ENCODE measurements at places on chromosomes 7 and 10.

- H3K27ac ChIP-seq = no peak overlapping the region
- H3K4me3 ChIP-seq = no peak overlapping the region
- H3K4me1 ChIP-seq = peaks cover 24% of the 10 kb centered on the region
- DNase-seq = no peak
Observed at GRCh38 chr7:88201305-88201704, 18.5 kb downstream of the SRI start.

DNA sequence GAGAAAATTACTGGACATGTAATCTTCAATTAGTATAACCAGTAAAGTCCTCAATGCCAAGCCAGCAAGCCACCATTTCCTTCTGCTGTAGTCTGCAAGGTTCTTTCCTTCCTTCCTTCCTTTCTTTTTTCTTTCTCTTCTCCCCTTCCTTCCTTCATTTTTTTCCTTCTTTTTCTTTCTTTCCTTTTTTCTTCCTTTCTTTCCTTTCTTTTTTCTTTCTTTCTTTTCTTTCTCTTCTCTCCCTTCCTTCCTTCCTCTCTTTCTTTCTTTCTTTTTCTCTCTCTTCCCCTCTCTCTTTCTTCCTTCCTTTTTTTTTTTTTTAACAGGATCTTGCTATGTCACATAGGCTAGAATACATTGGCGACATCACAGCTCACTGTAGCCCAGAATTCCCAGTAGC, 369.8 kb downstream of the SEMA3D start:
- no peak overlapping the region for H3K4me3 ChIP-seq
- H3K4me1 ChIP-seq = no peaks in the 10 kb centered on the region
- no peaks in the 10 kb centered on the region for H3K27me3 ChIP-seq
- no peak for DNase-seq
- no peaks in the 10 kb centered on the region for H3K36me3 ChIP-seq

GRCh38 chr7:74344132-74344496, 54.9 kb downstream of the CLIP2 start:
- H3K4me3 ChIP-seq = no peak overlapping the region
- H3K36me3 ChIP-seq = no peaks in the 10 kb centered on the region
- no peak overlapping the region for H3K27ac ChIP-seq
- no peaks in the 10 kb centered on the region for H3K27me3 ChIP-seq

DNA sequence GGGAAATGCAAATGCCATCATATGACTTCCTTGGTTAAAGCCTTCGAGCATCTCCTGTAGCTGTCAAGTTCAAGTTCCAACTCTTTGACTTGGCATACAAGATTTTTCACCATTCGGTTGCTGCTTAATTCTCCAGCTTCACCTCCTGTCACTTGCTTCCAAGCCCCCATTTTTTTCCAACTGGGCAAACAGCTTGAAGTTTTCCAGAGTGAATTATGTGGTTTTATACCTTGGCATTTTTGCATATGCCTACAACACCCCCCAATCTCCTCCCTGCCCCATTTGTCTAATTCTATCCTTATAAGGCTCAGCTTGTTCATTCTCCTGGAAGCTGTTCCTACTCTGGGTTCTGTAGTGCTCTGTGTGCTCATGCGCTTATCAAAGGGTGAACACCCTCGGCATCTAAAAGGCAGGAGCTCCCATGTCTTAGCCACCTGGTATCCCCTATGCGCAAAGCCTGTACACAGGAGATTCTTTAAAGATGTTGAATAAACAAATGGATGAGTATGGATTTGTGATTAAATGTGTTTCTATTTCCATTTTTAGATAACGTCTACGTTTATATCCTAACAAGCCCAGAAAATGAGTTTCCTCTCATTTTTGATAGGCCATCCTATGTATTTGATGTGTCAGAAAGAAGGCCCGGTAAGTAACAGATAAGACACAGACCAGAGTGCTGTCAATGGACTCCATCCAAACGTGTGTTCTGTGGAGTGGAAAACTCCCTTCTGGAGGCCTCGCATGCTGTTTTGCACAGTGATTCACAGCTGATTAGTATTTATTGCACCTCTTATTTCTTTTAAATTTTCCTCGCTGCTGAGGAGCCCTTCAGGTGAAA, 52.5 kb downstream of the CDHR3 start:
- peaks cover 24% of the 10 kb centered on the region for H3K4me1 ChIP-seq
- peaks cover 5% of the 10 kb centered on the region for H3K36me3 ChIP-seq
- peaks cover 15% of the 10 kb centered on the region for H3K27me3 ChIP-seq
- no peak for DNase-seq

DNA sequence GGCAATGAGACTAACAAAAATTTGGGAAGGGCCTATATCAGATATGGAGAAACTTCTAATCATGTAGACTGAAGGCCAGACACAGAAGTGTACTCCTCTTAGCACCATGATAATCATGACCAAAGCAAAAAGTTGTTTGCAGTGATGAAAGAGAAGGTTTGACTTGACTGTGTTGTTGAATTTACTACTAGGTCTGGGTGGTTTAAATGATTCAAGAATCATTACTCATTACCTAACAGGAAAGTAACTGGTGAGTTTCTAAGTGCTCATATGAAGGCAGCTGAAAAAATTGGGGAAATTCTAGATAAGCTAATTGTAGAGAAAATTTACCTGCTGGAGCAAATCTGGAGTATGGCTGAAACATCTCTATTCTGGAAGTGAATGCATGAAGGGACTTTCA, 451.5 kb upstream of the SORCS1 start:
- H3K4me3 ChIP-seq = no peak overlapping the region
- DNase-seq = no peak
- H3K4me1 ChIP-seq = no peaks in the 10 kb centered on the region
- no peak overlapping the region for H3K27ac ChIP-seq
- H3K27me3 ChIP-seq = no peaks in the 10 kb centered on the region

GRCh38 chr10:80544316-80544953, 6.7 kb downstream of the SH2D4B start:
- no peak for DNase-seq
- H3K27ac ChIP-seq = no peak overlapping the region
- no peaks in the 10 kb centered on the region for H3K36me3 ChIP-seq
- H3K4me3 ChIP-seq = no peak overlapping the region
- H3K27me3 ChIP-seq = peaks cover 21% of the 10 kb centered on the region

DNA sequence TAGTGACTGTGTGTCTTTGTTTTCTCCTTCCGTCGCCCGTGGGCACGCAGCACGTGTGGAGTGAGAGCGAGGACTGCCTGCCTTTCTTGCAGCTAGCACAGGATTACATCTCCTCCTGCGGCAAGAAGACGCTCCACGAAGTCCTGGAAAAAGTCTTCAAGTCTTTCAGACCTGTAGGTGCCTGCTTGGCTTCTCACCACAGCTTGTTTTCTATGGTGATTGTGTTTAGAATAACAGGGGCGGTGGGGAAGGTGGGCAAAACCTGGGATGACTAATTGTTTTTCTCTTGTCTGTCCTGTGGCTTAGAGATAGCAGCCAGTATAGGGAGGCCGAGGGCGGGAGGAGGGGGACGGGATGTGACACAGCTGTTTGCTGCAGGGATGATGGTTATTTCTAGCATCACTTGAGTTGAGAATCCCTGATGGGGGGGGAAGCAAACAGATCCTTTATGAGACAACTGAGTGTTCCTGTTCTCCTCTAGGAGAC, 11.4 kb downstream of the MTURN start:
- H3K27me3 ChIP-seq = no peaks in the 10 kb centered on the region
- H3K36me3 ChIP-seq = peaks cover 2% of the 10 kb centered on the region
- H3K27ac ChIP-seq = no peak overlapping the region
- H3K4me3 ChIP-seq = no peak overlapping the region
- DNase-seq = no peak

DNA sequence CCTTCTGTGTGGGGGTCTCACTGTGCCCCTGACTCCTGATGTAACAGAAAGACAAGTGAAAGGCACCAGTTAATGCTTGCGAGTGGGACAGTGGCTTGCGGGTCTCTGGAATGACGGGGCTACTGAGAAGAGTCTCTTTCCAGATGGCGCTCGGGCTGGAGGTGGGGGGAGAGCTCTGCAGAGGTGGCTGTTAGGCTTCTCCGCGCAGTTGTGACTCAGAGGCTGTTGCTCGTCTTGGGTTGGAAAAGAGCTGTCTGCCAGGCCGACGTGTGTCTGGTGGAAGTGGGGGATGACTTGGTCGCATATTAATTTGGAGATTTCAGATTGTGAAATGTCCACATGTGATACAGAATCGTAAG, 27.9 kb upstream of the SH2B2 start:
- no peak overlapping the region for H3K4me3 ChIP-seq
- no peak overlapping the region for H3K27ac ChIP-seq
- H3K27me3 ChIP-seq = no peaks in the 10 kb centered on the region

DNA sequence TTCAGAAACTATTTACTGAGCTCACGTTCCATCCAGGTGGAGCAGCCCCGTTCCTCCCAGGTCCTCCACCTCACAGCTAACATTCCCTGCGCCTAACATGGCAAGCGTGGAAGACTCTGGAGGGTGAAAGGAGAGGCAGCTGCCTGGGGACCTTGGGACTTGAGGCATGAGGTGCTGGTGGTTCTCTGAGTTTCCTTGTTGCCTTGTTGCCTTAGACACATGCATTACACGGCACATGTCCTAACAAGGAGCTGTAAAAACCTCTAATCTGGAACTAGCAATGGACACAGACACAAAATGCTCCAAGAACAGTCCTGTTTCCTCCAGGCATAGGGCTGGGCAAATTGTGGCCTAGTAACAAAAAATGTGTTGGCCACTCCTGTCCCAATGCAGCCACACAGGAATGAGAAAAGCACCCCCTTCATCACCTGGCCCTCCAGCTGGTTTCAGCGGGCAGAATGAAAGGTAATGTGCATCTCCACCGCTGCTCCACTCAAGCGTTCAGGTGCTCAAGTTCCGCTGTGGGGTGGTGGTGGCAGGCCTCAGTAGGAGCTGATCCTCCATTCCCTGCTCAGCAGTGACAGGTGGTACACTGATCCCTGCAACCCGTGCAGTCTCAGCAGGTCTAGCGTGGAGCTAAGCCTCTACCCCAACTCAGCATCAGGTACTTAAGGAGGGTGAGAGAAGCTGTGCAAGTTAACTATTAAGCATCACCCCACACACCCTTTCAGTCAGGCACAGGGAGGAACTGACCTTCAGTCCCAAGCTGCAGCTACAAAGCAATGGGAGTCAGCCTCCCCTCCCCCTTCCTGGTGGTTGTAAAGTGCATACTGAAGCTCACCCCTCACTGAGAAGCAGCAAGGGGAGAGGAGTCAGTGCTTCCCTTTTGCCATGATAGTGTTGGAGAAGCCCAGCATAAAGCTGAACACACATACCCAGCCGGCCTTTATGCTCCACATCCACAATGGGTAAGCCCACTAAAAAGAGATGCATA, 382.8 kb downstream of the SDK1 start:
- no peak overlapping the region for H3K27ac ChIP-seq
- H3K4me1 ChIP-seq = no peaks in the 10 kb centered on the region
- H3K36me3 ChIP-seq = no peaks in the 10 kb centered on the region
- H3K4me3 ChIP-seq = no peak overlapping the region

DNA sequence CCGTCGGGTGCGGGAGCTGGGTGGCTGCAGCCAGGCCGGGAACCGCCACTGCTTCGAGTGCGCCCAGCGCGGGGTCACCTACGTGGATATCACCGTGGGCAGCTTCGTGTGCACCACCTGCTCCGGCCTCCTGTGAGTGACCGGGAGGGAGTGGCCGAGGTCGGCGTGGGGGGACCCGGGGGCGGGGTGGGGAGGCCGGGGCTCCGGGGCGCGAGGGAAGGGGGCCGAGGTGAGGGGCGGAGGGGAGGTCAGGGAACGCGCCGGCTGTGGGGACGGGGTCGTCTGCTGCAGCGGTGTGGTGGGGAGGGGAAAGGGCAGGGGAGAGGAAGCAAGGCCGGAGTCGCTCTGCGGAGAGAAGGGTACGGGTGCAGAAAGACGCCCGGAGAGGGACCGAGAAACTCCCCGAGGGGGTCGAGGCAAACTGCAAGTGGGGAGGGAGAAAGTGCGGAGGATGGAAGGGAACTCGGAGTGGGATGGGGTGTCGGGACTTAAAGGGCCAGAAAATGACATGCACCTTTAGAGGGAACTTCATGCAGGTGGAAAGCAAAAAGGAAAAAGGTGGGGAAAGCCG, 518 bp downstream of the AGFG2 start:
- H3K4me3 ChIP-seq = peak overlapping the region; percentile 94
- H3K36me3 ChIP-seq = peaks cover 11% of the 10 kb centered on the region
- peak overlapping the region; percentile 90 for H3K27ac ChIP-seq

DNA sequence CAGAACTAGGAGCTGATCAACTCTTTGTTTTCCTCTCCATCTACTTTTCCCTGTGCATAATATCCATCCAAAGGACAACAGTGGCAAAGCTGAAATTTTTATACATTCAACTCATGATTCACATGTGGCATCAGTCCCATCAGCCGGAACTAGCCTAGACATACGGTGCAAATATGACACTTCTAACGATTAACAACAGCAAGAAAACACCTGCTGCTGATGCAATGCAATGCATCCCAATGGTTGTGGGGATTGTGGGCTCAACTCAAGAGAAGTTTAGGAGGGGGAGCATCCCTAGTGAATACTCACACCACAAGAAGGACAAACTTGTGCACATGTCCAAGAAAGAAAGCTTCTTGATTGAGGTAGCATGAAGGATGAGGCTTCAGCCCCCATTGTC, 20.5 kb upstream of the STK17A start:
- no peak overlapping the region for H3K27ac ChIP-seq
- H3K4me3 ChIP-seq = no peak overlapping the region
- no peaks in the 10 kb centered on the region for H3K4me1 ChIP-seq

GRCh38 chr10:69449841-69450240, 1.4 kb upstream of the TSPAN15 start:
- peaks cover 25% of the 10 kb centered on the region for H3K27me3 ChIP-seq
- H3K4me3 ChIP-seq = no peak overlapping the region

DNA sequence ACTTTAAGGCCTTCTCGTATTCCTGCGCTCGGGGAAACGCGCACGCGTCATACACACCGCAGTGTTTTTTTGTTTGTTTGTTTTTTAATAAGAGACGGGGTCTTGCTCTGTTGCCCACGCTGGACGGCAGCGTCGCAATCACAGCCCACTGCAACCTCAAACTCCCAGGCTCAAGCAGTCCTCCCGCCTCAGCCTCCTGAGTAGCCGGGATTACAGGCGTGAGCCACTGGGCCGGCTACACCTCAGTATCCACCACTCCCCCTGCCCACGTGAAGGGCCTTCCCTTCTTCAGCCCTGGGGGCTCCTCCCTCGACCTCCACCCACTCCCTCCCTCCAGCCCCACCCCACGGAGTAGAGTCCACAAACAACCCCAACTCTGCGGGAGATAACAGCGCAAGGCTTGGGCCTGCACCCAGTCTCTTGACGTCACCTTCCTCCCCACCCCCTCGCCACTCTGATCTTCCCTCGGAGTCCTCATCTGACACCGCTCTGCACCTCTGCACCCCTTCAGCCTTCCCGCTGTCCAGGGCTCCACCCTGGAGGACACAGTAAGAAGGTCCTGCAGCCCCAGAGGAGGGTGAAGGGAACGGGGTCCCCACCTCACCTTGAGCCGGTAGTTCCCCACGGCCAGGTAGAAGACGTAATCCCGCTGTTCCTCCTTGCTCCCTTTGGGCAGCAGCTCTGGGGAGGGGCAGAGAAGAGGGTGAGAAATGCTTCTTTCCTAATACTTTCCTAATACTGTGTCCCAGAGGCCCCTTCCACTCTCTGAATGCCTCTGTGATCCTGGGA, 2.8 kb upstream of the CLDN15 start:
- H3K4me1 ChIP-seq = peaks cover 15% of the 10 kb centered on the region
- H3K27me3 ChIP-seq = no peaks in the 10 kb centered on the region
- DNase-seq = no peak
- H3K36me3 ChIP-seq = peaks cover 18% of the 10 kb centered on the region
- no peak overlapping the region for H3K27ac ChIP-seq

Measured in central memory CD8-positive, alpha-beta T cell (primary cell).